ENCODE measurements at places on chromosomes 12 and 14.
A peak's percentile ranks its signal among the peaks of the same experiment; 100 is the strongest.

DNA sequence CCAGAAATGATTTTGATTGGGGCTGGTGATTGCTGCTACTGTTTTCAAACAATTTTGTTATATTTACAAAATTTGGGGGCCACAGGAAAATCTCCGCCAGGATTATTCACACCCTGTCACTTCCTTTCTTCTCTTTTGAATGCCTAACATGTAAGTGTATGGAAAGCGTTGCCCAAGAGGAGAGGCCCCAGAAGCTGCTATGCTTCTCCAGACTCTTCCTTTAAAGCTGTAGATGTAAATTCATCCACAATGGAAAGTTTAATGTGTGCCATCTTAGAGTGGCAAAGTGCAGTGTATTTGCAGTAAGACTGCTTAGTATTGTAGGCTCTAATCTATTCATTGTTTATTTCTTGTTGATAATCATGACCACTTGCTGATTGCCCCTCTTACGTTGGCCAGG lies 136.7 kb upstream of the LRIG3 start:
- DNase-seq, result no peak

GRCh38 chr14:95320955-95321600 lies 1.4 kb upstream of the CLMN start:
- DNase-seq, result no peak

- no peak for DNase-seq
Measured at GRCh38 chr14:52840877-52841276, 49.5 kb upstream of the GNPNAT1 start.

GRCh38 chr12:28759333-28759732 lies 389.7 kb upstream of the FAR2 start:
- no peak for DNase-seq

DNA sequence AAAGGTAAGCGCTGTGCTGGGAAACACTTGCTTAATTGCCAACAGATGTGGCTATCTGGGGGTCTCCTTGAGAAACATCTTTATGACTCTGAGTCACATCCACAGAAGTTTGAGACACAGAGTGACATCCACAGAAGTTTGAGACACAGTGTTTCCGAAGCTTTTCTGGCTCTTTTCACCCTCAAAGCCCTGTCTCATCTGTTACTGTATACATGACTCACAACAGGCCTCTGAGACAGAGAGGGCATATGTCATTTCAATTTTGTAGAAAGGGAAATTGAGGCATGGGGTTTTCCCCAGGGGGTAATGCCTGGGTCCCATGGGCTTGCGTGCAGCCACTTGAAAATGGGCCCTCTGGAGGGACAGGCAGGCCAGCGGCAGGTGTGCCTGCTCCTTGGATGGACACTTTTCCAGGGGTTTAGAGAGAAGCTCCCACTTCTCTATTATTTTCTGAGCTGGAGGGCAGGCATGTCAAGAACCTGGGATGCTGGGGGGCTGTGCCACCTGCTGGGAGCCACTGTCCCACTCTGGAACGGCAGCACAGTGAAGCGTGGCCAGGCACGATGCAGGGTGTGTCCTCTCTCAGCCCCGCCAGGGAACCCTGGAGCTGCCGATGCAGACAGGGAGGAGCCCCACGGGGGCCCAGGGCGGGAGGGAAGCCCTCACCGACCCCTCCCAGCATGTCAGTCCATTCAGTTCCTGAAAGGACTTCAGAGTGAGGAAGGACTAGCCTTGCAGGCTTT lies 111.3 kb upstream of the FKBP4 start:
- no peak for DNase-seq

DNA sequence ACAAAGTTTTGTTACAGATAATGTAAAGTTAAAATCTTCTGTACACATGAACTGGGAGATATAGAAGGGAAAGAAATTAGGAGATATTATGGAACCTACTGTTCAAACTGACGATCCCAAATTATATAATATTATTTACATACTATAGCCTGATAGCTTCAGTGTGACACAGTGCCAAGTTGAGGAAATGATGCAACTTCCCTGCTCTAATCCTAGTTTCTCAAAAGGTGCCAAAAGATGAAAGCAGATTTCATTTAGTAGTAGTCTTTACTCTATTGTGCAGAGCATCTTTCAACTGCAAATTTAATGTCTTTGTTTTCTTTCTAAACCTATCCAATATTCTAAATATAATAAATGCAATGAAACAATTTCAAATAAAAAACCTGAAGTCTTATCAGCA lies 46.9 kb downstream of the COCH start:
- DNase-seq, result no peak

- DNase-seq, result no peak
Measured at GRCh38 chr12:51683763-51684357, 92.8 kb downstream of the SCN8A start.

DNA sequence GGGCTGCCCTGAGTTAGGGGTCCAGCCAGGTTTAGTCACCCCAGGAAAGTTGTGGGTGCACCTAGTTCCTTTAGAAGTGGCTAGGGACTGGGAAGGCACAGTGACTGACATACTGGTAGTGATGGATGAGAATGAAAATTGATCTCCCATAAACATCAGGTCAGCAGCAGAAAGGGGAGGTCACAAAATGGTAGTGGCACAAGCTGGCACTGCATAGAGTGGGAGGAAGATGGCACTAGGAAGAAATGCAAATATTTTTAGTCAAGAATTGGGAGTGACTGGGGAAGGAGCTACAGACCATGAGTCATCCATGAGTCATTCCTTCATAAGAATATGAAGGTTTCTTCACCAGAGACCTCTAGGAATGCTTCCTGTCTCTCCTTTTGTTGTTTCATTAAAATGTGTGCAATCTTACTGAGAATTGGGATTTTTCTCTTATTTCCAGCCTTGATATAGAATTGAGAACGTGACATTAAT lies 198.3 kb upstream of the AMIGO2 start:
- peak; percentile 44 for DNase-seq

- DNase-seq, result no peak
Measured at GRCh38 chr12:11641522-11641921, 8.0 kb upstream of the ETV6 start.

- no peak for DNase-seq
Measured at GRCh38 chr14:49173765-49174373, 412.3 kb downstream of the RPS29 start.

GRCh38 chr12:39144613-39145061 lies 239.2 kb upstream of the CPNE8 start:
- no peak for DNase-seq

- DNase-seq, result peak; percentile 17
Measured at GRCh38 chr14:105168496-105168978, at the start of gene JAG2. JAG2 (minus strand) TSS chr14:105168776; CDS start chr14:105168420, 356 bp downstream.

GRCh38 chr12:86600664-86601231 lies 344.6 kb upstream of the MGAT4C start:
- no peak for DNase-seq

DNA sequence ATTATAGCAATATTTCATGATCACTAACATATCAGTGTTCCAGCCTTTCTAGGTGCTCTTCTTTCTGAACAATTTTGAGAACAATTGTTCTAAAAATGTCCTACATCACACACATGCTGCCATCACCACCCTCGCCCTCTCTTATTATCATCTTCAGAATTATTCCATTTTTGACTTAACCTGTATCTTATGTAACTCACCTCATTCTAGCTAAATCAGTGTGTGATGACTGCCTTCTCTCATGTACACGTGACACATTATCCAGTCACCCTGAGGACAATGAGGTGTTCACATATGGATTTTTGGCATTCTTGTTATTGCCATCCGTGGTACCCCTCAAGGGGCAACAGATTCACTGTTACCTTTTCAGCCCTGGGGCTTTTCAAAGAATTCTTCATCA lies 87.3 kb downstream of the RFX4 start:
- DNase-seq, result no peak

- no peak for DNase-seq
Measured at GRCh38 chr12:50740307-50740706, 23.6 kb upstream of the ATF1 start.

DNA sequence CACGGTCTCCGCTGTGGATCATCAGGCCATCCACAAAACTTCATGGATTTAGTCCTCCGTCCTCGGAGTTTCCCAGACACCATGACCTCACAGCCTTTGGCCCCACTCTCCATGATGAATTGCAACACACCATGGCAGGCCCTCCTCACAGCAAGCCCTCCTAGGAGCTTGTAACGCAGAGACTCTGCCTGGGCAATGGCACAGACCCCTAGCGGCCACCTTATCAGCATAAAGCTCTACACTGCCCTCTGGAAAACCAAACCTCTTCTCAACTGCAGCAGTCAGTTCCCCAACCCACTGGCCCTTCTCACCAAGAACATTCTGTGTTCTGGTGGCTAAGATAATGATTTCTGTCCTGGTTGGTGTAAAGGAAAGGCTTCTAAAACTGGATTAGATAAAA lies 238.4 kb upstream of the USP15 start:
- no peak for DNase-seq

DNA sequence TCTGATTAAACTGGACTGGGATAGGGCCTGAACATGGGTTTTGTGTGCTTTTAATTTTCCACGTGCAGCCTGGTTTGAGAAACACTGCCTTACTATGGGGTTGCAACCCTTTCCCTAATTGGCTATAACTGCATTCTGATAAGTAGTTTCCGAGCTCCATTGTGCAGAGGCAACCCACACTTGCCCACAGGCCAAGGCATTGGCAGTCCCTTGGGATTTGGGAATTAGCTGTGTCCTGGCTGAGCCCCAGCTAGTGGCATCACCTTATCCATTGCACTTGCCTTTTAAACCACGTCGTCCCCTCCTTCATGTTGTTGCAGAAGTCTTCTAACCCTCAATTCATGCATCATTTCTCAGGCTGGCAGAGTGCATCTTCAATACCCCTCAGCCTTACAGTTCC lies 10.2 kb downstream of the VCPKMT start:
- no peak for DNase-seq

- no peak for DNase-seq
Measured at GRCh38 chr14:85273099-85273677, 256.8 kb upstream of the FLRT2 start.

- DNase-seq, result no peak
Measured at GRCh38 chr14:33343016-33343415, 404.3 kb downstream of the NPAS3 start.

- DNase-seq, result no peak
Measured at GRCh38 chr12:3003357-3003992, 44.3 kb downstream of the TEAD4 start.

DNA sequence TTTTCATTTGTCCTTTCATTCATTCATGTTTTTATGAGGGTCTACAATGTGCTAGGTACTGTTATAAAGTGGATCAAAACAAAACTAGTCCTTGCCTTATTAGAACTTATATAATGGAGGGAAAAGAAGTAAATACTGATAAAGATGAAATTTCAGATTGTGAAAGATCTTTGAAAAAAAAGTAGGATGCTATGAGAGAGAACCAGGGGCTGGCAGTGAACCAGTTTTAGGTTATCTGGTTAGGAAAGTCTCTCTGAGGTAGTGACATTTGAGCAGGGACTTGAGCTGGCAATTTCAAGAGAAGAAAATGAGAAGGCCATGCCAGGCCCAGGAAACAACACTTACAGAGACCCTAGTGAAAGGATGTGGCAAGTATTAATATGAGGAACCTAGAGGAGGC lies 57.3 kb upstream of the E2F7 start:
- no peak for DNase-seq

DNA sequence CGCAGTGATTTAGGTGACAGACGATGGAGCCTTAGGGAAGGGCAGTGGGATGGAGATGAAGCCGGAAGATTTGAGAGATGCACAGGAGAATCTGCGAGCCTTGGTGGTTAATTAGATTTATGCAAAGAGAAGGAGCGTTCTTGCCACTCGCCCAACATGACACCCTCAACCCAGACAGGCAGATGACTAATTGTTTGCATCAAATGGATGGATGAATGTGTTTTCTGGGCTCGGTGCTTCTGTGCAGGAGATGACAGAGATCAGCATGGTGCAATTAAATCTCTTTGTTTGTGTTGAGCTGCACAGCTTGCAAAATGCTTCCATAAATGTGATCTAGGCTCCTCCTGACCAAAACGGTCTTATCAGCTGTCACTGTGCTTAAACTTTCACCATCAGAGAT lies 202.3 kb upstream of the PRMT8 start:
- DNase-seq, result no peak

GRCh38 chr14:42469637-42470426 lies 863.2 kb downstream of the LRFN5 start:
- no peak for DNase-seq

DNA sequence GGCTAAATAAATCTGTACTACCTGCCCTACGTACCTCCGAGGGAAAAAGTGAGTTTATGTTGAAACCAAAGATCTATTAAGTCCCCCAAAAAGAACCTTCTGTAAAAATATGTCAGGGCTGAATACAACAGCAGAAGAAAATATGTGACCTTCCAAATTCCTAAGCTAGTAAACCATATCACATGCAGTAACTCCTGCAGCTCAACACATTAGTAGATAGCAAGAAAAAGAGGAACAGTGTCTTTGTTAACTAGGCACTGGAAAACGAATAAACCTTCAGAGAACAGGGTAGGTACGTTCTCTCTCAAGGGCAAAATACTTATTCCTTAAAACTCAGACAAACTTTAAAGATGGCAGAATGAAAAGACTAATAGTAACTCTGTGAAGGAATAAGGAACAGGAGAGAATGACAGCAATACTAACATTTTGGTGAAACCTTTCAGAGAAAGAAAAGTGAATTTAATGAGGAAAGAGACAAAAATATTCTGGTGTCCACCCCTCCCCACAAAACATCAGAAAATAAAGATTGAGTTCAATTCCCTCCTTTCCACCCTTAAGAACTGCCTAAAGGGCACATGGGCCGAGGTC lies 18.0 kb downstream of the CBX5 start:
- DNase-seq, result no peak

- no peak for DNase-seq
Measured at GRCh38 chr12:76190299-76190698, 105.8 kb upstream of the NAP1L1 start.

DNA sequence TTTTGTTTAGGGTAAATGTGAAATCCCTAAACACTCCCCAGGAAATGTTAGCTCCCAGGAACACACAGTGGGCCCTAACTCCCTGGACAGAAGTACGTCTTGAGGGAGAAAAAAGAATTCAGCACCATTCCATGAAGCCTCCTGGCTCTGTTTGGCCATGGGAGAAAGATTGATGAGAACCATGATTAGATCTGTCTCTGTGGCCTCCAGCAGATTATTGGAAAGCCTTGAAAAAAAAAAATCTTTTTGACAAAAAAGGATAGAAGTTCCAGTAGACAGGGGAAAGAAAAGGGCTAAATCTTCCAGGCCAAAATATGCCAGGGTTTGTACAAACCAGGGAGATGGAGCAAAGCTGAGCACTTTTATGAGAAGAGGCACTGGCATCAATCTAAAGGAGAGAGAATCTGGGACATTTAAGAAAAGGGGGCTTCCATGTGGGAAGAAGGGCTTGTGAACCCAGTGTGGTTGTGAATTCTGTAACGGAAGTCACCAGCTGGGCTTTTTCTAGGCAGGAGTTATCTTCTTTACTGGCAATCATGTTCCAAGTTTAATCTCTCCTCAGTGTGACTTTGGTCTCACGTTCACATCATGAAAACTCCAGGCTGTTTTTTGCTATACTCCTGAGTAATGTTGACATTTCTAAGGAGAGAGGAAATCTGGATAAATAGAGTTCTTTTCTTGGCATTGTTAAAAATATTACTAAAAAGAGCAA lies 426.7 kb downstream of the RAD51B start:
- no peak for DNase-seq

GRCh38 chr14:73248108-73248868 lies 11.0 kb downstream of the PAPLN start:
- no peak for DNase-seq

All from CD8-positive, alpha-beta T cell (primary cell).